Amygdala (tissue), 56 donors: ENCODE measurements at places on chromosomes 2 and 18.

- no peak for DNase-seq
Measured at GRCh38 chr2:202036601-202037037, 3.0 kb downstream of the FZD7 start.

DNA sequence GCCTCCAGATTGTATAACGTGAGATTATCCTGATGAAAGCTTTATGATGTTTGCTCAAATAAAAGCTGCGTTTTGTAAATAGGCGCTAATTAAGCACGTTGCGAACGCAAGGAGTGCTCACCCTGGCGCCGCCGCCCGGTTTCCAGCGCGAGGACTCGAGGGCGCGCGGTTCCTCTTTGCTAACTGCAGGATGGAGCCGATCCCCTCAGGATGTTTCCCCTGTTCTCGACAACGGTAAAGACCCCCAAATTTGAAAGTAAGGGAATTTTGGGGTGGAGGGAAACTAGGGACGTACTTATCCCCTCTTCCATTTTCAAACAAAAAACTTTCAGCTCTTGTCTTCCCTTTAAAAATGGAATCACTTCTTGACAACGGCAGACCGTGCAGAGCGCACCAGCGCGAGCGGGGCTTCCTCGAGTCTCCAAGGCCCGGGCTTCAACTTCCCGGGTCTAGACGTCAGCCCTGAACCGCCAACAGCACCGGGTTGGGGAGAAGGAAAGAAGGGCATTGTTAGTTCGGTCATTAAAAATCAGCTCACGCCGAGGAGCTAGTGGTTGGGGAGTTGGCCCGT is 1.1 kb upstream of the GBX2 start:
- no peak for DNase-seq

GRCh38 chr2:124092651-124093050 is 67.6 kb downstream of the CNTNAP5 start:
- no peak for DNase-seq

- DNase-seq, result no peak
Measured at GRCh38 chr2:205767617-205768016, 85.3 kb downstream of the NRP2 start.
